IPS DF 6.9 (cell line): ENCODE measurements at places on chromosomes 11 and 22.

GRCh38 chr11:10379426-10379825 is 74.6 kb downstream of the ADM start:
- no peaks in the 10 kb centered on the region for H3K27me3 ChIP-seq
- DNase-seq, result no peak

DNA sequence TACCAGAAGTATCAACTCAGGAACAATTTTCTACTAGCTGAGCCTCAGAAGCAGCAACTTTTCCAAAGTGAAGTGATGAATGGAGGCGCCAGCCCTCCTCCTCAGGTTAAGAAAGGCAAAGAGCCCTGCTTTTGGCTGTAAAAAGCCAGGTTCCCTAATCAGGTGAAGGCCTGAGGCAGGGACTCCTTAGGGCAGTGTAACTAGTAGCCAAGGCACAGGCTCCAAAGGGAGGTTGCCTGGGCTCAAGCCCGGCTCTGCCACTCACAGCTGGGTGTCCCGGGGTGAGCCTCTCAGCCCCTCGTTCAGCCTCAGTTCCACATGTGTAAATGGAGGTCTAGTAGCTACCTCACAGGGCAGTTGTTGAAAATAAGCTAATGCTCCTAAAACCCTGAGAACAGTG is 19.5 kb downstream of the TSKU start:
- H3K4me3 ChIP-seq, result no peak overlapping the region
- no peaks in the 10 kb centered on the region for H3K4me1 ChIP-seq
- H3K27me3 ChIP-seq, result no peaks in the 10 kb centered on the region
- no peak overlapping the region for H3K27ac ChIP-seq

- peaks cover 7% of the 10 kb centered on the region for H3K4me1 ChIP-seq
- H3K27me3 ChIP-seq, result peaks cover 39% of the 10 kb centered on the region
- H3K36me3 ChIP-seq, result no peaks in the 10 kb centered on the region
- no peak overlapping the region for H3K27ac ChIP-seq
Measured at GRCh38 chr11:2137202-2138067, 1.8 kb downstream of the IGF2 start.

GRCh38 chr11:16791191-16791961 is 52.9 kb downstream of the C11orf58 start:
- H3K4me3 ChIP-seq, result no peak overlapping the region
- H3K4me1 ChIP-seq, result no peaks in the 10 kb centered on the region
- peaks cover 10% of the 10 kb centered on the region for H3K36me3 ChIP-seq
- no peak for DNase-seq
- H3K27ac ChIP-seq, result no peak overlapping the region
- no peaks in the 10 kb centered on the region for H3K27me3 ChIP-seq

DNA sequence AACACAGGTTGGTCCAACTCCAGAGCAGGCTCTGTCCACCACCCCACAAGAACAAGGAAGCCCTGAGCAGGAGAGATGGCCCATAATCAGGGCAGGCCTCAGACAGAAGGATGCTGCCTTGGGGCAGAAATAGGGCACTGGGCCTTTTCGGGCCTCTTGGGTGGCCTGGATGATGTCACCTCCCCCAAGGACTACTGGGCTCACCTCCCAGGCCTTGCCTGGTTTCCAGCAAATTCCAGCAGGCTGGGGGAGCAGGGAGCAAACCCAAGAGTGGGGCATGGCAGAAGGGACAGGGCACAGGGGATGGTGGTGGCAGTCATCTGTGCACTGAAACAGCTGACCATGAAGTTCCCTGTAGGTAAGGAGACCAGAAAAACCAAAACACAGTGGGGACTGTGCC is 5.3 kb upstream of the NAA40 start:
- H3K4me1 ChIP-seq, result no peaks in the 10 kb centered on the region
- H3K4me3 ChIP-seq, result no peak overlapping the region
- no peaks in the 10 kb centered on the region for H3K36me3 ChIP-seq
- no peak for DNase-seq
- H3K27ac ChIP-seq, result no peak overlapping the region

DNA sequence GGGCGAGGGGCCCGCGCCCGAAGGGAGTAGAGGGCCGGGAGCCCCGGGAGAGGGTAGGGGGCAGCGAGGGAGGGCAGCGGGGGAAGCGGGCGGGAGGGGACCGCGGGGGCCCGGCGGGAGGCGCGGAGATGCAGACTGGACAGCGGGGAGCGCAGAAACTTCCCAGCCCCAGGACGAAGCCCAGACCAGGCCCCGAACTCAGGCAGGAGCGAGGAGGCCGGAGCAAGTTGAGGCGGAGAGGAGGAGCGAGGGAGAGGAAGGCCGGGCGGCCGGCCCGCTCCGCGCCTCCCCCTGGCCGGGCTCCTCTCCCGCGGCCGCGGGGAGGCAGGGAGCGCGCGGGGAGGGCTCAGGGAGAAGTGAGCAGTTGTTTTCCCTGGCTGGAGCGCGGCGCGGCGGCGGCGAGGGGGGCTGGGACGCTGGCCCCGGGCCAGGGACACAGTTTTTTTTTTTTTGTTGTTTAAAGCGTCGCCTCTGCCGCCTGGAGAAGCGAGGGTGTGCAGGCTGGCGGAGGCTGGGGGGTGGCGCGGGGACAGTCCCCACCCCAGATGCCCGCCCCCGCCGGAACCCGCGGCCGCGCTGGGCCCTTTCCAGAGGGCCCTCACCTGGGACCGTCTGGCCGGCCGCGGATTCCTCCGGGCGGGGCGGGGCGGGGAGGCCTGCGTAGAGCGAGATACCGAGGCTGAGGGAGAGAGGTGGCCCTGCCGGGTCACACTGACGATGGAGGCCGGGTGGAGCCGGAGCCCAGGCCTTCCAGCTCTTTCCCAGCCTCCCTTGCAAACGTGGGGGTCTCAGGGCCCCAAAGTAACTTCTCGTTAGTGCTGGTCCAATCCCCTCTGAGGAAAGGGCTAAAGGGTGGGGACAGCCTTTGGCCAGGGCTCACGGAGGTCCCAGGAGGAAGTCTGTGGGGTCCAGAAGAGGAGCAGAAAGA is at the start of gene LTBP3:
Gene LTBP3 (minus strand): TSS at position 358 of the 928 bp plus-strand sequence. CDS start 400 bp downstream, outside the sequence.
- H3K4me1 ChIP-seq, result peaks cover 14% of the 10 kb centered on the region
- no peaks in the 10 kb centered on the region for H3K36me3 ChIP-seq
- peak within 1 kb of the TSS; percentile 50; the same call in 1 of the 2 replicates for H3K4me3 ChIP-seq
- H3K27me3 ChIP-seq, result no peaks in the 10 kb centered on the region; the same call in 1 of the 2 replicates

DNA sequence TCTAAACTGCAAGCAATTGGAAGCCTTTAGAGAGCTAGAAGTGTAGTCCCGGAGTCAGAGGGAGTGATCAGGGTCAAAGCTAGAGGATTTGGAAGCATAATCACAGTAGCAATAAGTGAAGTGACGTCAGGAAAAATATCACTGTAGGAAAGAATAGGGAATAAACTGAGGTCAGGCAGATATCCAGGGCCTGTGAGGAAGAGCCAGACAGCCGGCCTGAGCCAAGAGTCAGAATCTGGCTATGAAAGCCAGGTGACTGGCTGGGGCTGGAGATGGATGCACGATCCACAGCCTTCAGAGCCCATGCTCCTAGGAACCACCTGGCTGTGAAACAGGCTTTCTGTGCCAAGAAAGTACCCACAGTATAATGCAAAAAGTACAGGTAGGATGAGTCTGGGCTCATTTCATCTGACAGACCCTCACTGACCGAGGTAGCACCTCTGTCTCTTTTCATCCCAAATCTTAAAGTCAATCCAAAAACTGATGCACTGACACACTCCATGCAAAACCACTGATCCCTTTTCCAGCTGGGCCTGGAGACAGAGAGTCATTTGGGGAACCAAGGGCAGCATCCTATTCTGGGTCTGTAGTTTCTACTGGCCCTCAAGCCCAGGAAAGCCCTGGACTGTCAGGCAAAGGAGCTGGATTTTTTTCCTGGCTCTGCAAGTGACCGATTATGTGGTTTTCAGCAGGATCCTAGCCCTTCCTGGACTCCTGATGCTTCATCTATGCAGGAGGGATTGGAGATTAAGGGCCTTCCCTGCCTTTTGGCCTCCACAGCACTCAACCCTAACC is 21.3 kb downstream of the TRIM66 start:
- no peak overlapping the region for H3K27ac ChIP-seq
- no peak overlapping the region for H3K4me3 ChIP-seq
- no peaks in the 10 kb centered on the region for H3K27me3 ChIP-seq
- no peak for DNase-seq
- H3K36me3 ChIP-seq, result no peaks in the 10 kb centered on the region

DNA sequence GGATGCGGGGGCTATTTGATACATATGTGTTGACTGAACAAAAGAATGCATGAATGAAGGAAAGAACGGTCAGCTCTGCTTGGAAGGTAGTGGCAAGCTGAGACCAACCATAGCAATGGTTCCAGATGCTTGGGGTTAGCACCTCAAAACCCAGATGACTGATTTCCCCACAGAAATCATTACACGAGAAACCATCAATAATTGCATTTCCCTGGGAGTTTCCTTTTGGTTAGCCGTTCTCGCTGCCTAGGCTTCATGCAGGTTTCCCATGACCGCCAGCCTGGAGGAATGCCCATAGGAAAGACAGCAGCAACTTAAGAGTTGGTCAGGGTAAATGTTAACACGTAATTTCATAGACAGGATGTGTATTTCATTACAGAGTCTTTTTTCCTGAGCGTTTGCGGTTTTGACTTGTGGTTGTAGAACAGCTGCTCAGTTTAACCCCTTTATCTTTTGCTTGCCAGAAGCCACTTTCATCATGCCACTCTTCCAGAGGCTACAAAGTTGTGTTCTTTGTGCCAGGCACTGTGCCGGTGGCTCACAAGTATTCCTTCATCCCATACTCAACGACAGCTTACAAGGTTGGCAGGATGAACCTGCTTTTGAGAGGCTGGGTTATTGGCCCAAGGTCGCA is 2.8 kb downstream of the IL17RA start:
- no peaks in the 10 kb centered on the region for H3K36me3 ChIP-seq
- H3K4me3 ChIP-seq, result no peak overlapping the region
- H3K4me1 ChIP-seq, result no peaks in the 10 kb centered on the region

- H3K36me3 ChIP-seq, result no peaks in the 10 kb centered on the region
- no peak for DNase-seq
- no peak overlapping the region for H3K4me3 ChIP-seq
Measured at GRCh38 chr11:69321877-69322361, 28.0 kb downstream of the MYEOV start.

GRCh38 chr11:62413060-62413696 is 5.7 kb upstream of the SCGB1A1 start:
- H3K4me3 ChIP-seq, result no peak overlapping the region
- H3K36me3 ChIP-seq, result no peaks in the 10 kb centered on the region
- no peak overlapping the region for H3K27ac ChIP-seq
- no peaks in the 10 kb centered on the region for H3K27me3 ChIP-seq

DNA sequence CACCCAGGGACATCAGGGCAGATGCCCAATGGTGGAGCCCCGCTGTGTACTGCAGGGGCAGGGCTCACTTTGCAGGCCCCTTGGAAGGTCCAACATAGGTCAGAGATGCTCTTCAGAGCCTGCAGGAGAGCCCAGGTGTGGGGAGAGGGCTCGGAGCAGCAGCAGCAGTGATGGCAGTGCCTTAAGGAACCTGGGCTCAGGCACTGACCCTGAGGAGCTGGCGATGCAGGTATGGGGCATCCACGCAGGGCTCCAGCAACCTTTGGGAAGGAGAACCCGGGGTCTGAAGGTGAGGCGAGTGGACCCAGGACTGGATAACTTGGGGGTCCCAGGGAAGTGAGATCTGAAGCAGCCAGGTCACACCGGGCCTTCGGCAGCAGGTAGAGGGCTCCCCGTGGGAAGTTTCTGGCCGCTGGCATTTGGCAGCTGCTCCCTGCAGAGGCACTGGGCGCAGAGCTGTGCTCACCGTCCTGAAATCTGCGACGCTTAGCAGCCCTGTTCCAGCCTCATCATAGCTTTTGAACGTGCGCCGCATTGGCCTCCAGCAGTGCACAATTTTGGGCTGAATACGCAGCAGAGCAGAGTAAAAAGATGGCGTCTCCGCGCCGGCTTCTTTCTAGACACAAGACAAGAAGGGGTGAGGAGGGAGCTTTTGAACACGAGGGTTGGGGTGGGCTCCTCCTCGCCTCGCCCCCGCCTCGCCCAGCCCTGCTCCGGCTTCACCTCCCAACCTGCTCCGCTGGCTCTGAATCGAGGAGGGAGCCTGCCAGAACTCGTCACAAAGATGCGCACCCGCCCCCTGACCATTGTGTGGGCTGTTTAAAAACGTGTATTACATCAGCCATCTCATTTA is 118.8 kb downstream of the MPPED1 start:
- H3K27ac ChIP-seq, result no peak overlapping the region
- no peak overlapping the region for H3K4me3 ChIP-seq
- DNase-seq, result no peak
- H3K36me3 ChIP-seq, result no peaks in the 10 kb centered on the region

- DNase-seq, result no peak
- 0 out of 2 replicates have a peak, but pooled peaks cover 4% of the 10 kb centered on the region for H3K4me1 ChIP-seq
- H3K36me3 ChIP-seq, result no peaks in the 10 kb centered on the region
- H3K27ac ChIP-seq, result no peak overlapping the region
Measured at GRCh38 chr11:111766834-111767142, 599 bp upstream of the PPP2R1B start.

- peaks cover 10% of the 10 kb centered on the region for H3K4me1 ChIP-seq
- no peak overlapping the region for H3K27ac ChIP-seq
- peaks cover 14% of the 10 kb centered on the region; the same call in 1 of the 2 replicates for H3K27me3 ChIP-seq
- no peak overlapping the region for H3K4me3 ChIP-seq
Measured at GRCh38 chr11:57479021-57479663, 18.8 kb downstream of the RTN4RL2 start.

- no peaks in the 10 kb centered on the region for H3K27me3 ChIP-seq
- H3K36me3 ChIP-seq, result peaks cover 4% of the 10 kb centered on the region; the same call in 1 of the 2 replicates
- no peak for DNase-seq
- H3K4me1 ChIP-seq, result peaks cover 5% of the 10 kb centered on the region; the same call in 1 of the 2 replicates
Measured at GRCh38 chr11:69000831-69001242, 12.2 kb downstream of the MRGPRF start.

- peaks cover 13% of the 10 kb centered on the region for H3K36me3 ChIP-seq
- DNase-seq, result no peak
- H3K27ac ChIP-seq, result no peak overlapping the region
Measured at GRCh38 chr22:31623592-31624304, 38.3 kb downstream of the PISD start.

DNA sequence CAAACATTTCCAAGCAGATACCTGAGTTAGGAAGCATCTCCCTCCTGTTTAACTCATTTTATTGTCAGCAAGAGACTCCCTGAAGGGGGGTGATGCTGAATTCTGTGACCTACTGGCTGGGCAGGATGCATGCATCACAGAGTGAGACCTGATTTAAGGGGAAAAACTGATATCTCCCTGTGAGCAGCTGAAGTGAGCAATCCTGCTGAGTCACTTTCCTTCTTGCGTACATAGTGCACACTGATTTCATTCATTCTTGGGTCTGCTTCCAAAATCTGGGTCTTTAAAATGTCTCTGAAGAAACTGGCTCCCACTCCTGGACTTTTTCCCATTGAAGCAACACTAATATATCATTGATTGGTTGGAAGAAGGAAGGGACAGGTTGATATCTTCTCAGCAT is 23.3 kb downstream of the P4HA3 start:
- H3K27me3 ChIP-seq, result no peaks in the 10 kb centered on the region
- no peak overlapping the region for H3K27ac ChIP-seq
- H3K36me3 ChIP-seq, result no peaks in the 10 kb centered on the region
- H3K4me3 ChIP-seq, result no peak overlapping the region
- no peaks in the 10 kb centered on the region for H3K4me1 ChIP-seq

GRCh38 chr22:23752090-23752691 is 1.3 kb upstream of the ZNF70 start:
- no peaks in the 10 kb centered on the region for H3K36me3 ChIP-seq

GRCh38 chr11:45243967-45244366 is 42.2 kb downstream of the SYT13 start:
- H3K4me3 ChIP-seq, result no peak overlapping the region
- no peaks in the 10 kb centered on the region for H3K36me3 ChIP-seq
- H3K27ac ChIP-seq, result no peak overlapping the region
- H3K4me1 ChIP-seq, result no peaks in the 10 kb centered on the region
- H3K27me3 ChIP-seq, result no peaks in the 10 kb centered on the region

GRCh38 chr11:47056261-47056915 is 119.8 kb downstream of the CSTPP1 start:
- no peak overlapping the region for H3K27ac ChIP-seq
- H3K36me3 ChIP-seq, result no peaks in the 10 kb centered on the region
- H3K4me1 ChIP-seq, result no peaks in the 10 kb centered on the region
- no peak for DNase-seq
- no peak overlapping the region for H3K4me3 ChIP-seq
